ENCODE measurements at places on chromosomes 3 and 15.

DNA sequence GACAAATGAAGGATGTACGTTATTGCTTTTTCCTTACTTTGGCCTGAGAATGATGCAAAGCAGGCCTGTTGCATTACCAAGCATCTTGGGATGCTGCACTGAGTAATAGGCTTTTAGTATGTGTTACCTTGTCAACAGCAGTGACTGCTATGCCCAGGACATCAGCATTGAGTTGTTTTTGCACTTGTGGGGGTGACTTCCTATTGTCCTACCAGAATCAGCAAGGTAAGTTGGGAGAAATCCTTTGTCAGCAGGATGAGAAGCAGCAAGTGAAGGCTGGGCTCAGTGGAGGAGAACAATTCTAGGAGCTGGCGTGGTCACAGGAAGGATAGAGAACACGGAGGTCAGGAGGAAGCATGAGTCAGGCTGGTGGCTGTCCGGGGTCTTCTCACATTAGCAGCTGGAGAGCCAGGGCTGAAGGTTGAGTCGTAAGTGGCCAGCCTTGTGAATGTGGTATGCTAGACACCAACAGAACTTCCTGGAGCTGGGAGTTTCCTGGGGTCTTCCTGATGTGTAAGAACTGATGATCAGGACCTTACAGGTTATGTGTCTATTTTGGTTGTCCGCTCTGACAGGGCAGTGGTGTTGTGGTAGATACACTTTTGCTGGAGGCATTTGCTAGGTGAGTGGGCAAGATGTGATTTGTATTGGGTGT, 142.7 kb downstream of the FNDC3B start:
- no peak overlapping the region for H3K4me3 ChIP-seq
- H3K4me1 ChIP-seq, result peaks cover 53% of the 10 kb centered on the region
- peaks cover 35% of the 10 kb centered on the region for H3K36me3 ChIP-seq
- DNase-seq, result no peak

- no peaks in the 10 kb centered on the region for H3K27me3 ChIP-seq
- no peak for DNase-seq
- no peaks in the 10 kb centered on the region for H3K36me3 ChIP-seq
- H3K27ac ChIP-seq, result no peak overlapping the region
These were observed 1303.3 kb downstream of the OTOL1 start for GRCh38 chr3:162799910-162800309.

DNA sequence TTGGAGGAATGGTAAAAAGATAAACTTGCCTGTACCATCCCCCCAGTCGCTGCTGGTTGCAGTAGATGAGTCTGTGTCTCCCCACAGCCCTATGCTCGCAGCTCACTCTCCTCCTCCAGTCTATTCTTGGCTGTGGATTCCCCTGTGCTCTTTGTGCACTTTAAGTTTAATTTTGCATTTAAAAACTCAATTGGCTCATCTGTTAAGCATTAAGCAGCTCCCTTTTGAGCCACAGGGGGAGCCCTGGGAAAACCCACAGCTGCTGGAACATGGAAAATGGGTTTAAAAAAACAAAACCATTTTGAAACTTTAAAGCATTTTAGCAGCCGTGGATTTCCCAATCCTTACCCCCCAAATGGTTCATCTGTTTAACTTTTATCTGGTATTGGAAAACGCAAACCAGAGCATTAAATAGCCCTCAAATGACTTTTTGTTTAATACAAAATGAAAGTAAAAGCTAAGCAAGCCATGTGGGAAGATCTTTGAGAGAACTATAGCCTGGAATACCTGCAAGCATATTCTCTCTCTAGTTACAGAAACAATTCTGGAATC, 536.9 kb downstream of the ZIC1 start:
- H3K36me3 ChIP-seq, result no peaks in the 10 kb centered on the region
- peaks cover 11% of the 10 kb centered on the region for H3K4me1 ChIP-seq
- peak overlapping the region; percentile 30 for H3K4me3 ChIP-seq
- peak; percentile 25 for DNase-seq
- H3K27me3 ChIP-seq, result no peaks in the 10 kb centered on the region
- H3K27ac ChIP-seq, result no peak overlapping the region

DNA sequence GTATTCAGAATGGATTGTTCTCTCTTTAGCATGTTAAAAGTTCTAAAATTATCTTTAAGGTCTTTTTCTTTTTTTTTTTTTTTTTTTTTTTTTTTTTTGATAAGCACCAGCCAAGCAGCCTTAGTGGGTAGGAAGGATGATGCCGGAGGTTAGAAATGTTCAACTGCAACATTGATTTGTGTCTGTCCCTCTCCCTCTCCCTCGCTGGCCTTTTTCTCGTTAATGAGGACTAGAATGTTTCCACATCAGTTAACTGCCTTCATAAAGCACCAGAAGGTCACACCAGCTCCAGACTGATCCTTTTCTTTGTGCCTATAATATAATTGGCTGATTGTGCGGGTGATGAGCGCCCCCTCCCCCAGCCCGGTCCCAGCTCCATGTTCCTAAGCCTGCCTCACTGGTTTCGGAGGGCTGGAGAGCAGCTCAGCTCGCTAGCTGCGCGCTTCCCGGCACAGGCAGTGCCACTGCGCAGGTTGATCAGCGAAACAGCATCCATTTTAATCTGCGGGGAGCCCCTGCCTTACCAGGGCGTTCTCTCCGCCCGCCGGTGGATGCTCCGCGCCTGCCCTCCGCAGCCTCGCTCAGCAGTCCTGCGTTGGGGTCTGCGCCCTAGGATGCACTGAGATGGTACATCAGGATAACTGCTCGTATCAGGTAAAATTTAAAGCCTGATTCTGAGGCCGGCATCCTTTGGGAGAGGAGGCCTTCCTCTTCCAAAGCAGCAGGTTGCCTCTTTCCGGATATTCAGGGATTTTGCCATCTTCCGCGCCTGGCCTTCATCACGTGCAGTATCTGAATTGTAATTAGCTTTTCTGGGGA, 148.9 kb upstream of the IL12A start:
- H3K27ac ChIP-seq, result peak within 1 kb of the TSS; percentile 32
- no peaks in the 10 kb centered on the region for H3K27me3 ChIP-seq
- no peak within 1 kb of the TSS for H3K4me3 ChIP-seq
- no peak for DNase-seq
- peaks cover 30% of the 10 kb centered on the region for H3K4me1 ChIP-seq
- H3K36me3 ChIP-seq, result no peaks in the 10 kb centered on the region

DNA sequence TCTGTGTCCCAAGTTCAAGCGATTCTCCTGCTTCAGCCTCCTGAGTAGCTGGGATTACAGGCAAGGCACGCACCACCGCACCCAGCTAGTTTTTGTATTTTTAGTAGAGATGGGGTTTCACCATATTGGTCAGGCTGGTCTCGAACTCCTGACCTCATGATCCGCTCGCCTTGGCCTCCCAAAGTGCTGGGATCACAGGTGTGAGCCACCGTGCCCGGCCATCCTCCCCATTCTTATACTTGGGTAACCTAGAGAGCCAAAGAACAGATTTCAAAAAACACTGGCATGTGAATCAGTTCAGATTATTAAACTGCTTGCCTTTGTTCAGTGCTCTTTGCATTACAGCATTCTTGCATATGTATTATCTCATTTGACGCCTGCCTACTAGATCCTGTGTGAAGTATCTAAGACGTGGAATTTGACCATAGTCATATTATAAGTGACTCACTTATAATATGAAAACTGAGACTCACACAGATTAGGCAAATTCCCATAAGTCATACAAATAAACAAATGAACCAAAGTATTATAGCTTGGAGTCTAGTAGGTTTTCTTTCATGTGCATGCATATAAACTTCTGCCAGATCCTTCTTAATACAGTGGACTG, 123.5 kb downstream of the UNC13C start:
- H3K27me3 ChIP-seq, result no peaks in the 10 kb centered on the region
- no peak overlapping the region for H3K27ac ChIP-seq
- H3K4me3 ChIP-seq, result no peak overlapping the region
- DNase-seq, result no peak
- H3K4me1 ChIP-seq, result no peaks in the 10 kb centered on the region

DNA sequence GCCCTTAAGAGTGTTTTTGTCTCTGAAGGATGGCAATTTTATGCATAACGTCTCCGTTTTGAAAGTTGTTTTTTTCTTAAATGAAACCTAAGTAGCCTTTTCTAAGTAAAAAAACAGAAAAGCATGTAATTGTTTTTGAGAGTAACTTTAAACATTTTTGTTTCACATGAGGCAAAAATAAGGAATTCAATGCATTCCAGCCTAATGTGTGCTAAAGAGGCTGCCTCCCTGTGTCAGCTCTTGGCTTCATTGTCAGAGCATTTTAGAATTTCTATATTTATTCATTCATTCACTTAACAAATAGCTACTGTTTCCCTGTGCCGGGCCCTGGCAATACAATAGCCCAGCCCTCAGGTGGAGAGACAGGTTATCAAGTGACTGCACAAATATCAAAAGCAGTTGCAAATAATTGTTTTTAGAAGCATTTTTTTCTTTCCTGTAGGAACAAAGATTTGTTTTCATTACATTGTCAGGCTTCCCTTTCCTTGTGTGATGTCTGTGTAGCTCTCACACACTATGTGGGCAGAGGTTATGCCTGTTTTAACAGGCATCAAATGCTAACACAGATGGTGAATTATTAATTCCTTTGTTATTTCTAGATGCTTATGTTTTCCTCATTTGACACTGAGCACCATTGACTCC, 81.9 kb downstream of the CCK start:
- H3K4me3 ChIP-seq, result no peak overlapping the region
- DNase-seq, result no peak
- no peaks in the 10 kb centered on the region for H3K27me3 ChIP-seq
- no peaks in the 10 kb centered on the region for H3K36me3 ChIP-seq

DNA sequence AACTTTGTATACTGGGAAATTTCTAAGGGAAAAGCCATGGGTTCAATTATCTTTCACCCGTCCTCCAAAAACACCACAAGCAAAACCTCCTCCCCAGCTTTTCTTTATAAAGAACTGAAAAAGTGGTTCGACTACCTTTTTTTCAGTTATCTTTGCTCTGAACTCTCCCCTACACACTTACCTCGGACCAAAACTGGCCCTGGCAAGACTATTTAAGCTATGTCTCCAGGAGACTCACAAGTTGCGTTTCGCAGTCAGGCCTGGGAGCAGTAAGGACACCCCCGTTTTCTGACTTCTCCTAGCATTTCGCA, 645 bp downstream of the COPS2 start:
- H3K4me3 ChIP-seq, result peak overlapping the region; percentile 81
- H3K4me1 ChIP-seq, result peaks cover 29% of the 10 kb centered on the region
- peak overlapping the region; percentile 62 for H3K27ac ChIP-seq
- DNase-seq, result no peak
- no peaks in the 10 kb centered on the region for H3K36me3 ChIP-seq
- no peaks in the 10 kb centered on the region for H3K27me3 ChIP-seq

GRCh38 chr3:73321286-73321999, 260.0 kb downstream of the EBLN2 start:
- no peaks in the 10 kb centered on the region for H3K36me3 ChIP-seq
- H3K4me1 ChIP-seq, result no peaks in the 10 kb centered on the region
- H3K27me3 ChIP-seq, result no peaks in the 10 kb centered on the region
- H3K4me3 ChIP-seq, result no peak overlapping the region

- H3K27ac ChIP-seq, result no peak overlapping the region
- H3K4me3 ChIP-seq, result no peak overlapping the region
- H3K4me1 ChIP-seq, result peaks cover 4% of the 10 kb centered on the region
- no peaks in the 10 kb centered on the region for H3K27me3 ChIP-seq
- H3K36me3 ChIP-seq, result no peaks in the 10 kb centered on the region
These were observed 93.9 kb upstream of the VGLL3 start for GRCh38 chr3:87084868-87085267.

GRCh38 chr3:196524527-196524926, 9.4 kb upstream of the SMCO1 start:
- no peak overlapping the region for H3K4me3 ChIP-seq
- no peaks in the 10 kb centered on the region for H3K27me3 ChIP-seq
- H3K4me1 ChIP-seq, result no peaks in the 10 kb centered on the region
- DNase-seq, result no peak

GRCh38 chr3:183254487-183255347, 1.7 kb downstream of the B3GNT5 start:
- H3K27me3 ChIP-seq, result no peaks in the 10 kb centered on the region
- peaks cover 25% of the 10 kb centered on the region for H3K36me3 ChIP-seq
- H3K4me3 ChIP-seq, result peak overlapping the region; percentile 96
- DNase-seq, result peak; percentile 80
- H3K4me1 ChIP-seq, result peaks cover 36% of the 10 kb centered on the region
- peak overlapping the region; percentile 93 for H3K27ac ChIP-seq

- H3K27me3 ChIP-seq, result no peaks in the 10 kb centered on the region
- H3K4me3 ChIP-seq, result no peak overlapping the region
- H3K36me3 ChIP-seq, result no peaks in the 10 kb centered on the region
- H3K27ac ChIP-seq, result no peak overlapping the region
- no peak for DNase-seq
These were observed 201.3 kb downstream of the XXYLT1 start for GRCh38 chr3:195069501-195070251.

GRCh38 chr15:72238586-72238985, 7.6 kb upstream of the PKM start:
- no peak for DNase-seq
- peak overlapping the region; percentile 96 for H3K27ac ChIP-seq

DNA sequence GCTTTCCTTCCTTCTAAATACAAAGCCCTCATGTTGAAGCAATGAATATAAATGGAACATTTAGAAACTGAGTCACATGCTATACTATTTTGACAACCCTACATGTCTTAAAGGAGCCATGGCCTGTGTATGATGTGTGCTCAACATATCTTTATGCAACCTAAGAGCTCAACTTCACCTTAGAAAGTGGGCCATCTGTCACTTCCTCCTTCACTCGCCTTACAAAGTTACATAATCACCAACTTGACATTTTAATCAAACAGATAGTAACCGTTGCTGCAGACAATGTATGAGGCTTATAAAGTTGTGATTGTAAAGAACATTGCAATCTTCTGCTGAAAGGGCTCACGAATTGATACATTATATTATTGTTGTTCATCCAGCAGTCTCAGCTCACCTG, 163.6 kb downstream of the SERPINI1 start:
- H3K27me3 ChIP-seq, result no peaks in the 10 kb centered on the region
- H3K4me3 ChIP-seq, result no peak overlapping the region
- DNase-seq, result no peak

DNA sequence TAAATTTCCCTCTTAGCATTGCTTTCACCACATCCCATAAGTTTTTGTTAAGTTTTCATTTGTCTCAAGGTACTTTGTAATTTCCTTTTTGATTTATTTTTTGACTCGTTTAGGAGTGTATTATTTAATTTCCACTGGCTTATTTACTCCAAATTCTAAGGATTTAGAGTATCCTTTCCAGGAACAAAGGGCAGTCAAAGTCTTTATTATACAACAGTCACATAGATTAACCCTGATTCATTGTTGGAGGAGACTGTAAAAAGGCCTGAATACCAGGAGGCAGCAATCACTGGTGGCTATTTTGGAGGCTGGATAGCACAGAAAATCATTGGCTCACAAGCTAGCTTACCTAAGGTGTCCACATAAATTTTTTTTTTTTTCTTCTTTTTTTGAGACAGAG, 39.9 kb downstream of the OIP5 start:
- no peak for DNase-seq
- no peaks in the 10 kb centered on the region for H3K4me1 ChIP-seq
- H3K27me3 ChIP-seq, result no peaks in the 10 kb centered on the region

GRCh38 chr3:171240504-171240835, 213.9 kb upstream of the SLC2A2 start:
- H3K36me3 ChIP-seq, result no peaks in the 10 kb centered on the region
- no peak for DNase-seq
- no peak overlapping the region for H3K27ac ChIP-seq
- H3K4me3 ChIP-seq, result no peak overlapping the region

- no peak for DNase-seq
- H3K4me1 ChIP-seq, result no peaks in the 10 kb centered on the region
- H3K36me3 ChIP-seq, result no peaks in the 10 kb centered on the region
- peaks cover 76% of the 10 kb centered on the region for H3K27me3 ChIP-seq
- no peak overlapping the region for H3K27ac ChIP-seq
These were observed 55.6 kb downstream of the STARD5 start for GRCh38 chr15:81268340-81268739.

All from PC-9 (cell line).